Stimulated activated CD8-positive, alpha-beta memory T cell treated with anti-CD3 and anti-CD28 coated beads, Interleukin-2, amount 100 ng/mL, for 1 hour (primary cell): ENCODE measurements at places on chromosomes 13 and 19.
A peak's percentile ranks its signal among the peaks of the same experiment; 100 is the strongest.

DNA sequence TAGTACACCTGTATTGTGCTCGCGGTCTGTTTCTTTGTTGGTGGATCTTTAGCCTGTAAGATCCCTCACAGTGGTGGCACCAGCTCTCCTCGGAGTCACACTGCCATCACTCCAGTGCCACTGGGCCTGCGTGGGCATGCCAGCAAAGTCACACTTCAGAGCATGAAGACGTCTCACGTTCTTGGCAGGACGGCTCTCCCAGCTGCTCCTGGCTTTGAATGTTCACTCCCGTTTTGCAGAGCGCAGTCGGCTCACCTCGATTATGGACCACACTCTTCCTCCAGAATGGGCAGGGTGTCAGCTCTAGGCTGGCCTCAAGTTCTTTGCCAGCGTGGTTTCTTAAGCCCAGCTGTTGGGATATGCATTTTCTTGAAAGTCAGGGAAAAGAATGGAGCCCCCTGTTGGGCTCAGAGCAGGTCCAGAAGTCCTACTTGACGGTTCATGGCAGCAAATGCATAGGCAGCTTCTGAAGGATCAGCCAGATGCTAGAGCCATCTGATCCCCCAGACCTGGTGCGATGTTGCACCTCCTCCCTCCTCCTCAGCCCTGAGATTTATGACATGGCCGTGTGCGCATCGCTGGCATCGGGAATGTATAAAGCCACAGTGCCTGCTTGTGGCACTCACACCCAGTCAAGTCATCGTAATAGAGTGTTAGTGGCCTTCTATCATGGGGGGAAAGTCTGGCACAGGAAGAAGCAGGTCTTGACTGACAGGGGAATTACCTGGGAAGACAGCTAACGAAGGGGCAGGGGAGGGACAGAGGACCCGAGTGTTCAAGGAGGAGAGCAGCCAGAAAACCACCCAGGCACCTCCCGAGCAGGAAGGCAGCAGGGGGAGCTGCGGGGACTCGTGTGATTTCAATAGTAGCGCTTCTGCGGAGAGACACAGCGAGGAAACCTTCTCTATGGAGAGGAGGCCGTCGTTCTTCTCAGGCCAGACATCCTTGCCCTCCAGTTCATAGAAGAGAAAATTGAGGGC, 40.2 kb upstream of the NPAS1 start:
- DNase-seq = no peak

DNA sequence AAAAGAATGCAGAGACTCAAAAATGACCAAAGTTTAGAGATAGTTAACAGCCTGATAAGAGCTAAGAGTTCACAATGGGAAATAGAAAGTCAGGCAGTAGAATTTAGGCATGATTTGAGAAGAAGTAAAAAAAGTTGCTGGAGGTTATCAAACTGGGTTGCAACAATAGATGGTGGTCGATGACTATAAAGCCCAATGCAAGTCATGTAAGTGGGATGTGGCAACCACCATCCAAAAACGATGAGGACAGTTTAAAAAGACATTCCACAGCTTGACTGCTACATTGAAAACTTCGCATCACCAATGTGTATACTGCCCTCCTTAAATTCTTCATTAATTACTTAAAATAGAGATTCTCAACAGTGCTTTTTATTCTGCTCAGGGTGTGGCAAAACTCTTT, 19.7 kb downstream of the ELF1 start:
- DNase-seq = no peak

GRCh38 chr13:44048326-44048725, 168.6 kb downstream of the LACC1 start:
- no peak for DNase-seq

DNA sequence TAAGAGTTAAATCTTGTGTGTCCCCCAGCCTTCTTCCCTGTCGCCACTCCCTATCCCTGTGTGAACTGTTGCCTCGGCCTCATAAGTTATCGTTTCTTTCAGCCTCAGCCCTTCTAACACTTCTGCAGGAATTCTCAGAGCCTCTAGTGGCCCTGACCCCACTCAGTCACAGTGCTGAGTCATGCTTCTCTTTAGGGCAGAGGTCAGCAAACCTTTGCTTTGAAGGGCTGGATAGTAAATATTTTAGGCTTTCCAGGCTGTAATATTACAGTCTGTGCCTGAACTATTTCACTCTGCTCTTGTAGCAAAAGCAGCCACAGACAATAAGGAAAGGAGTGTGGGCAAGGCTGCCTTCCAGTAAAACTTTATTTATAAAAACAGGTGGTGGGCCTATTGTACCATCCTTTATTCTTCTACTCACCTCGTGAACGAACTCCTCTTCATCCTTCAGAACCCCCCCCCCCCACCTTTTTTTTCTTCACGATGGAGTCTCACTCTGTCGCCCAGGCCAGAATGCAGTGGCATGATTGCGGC, 22.1 kb downstream of the MYO9B start:
- no peak for DNase-seq

DNA sequence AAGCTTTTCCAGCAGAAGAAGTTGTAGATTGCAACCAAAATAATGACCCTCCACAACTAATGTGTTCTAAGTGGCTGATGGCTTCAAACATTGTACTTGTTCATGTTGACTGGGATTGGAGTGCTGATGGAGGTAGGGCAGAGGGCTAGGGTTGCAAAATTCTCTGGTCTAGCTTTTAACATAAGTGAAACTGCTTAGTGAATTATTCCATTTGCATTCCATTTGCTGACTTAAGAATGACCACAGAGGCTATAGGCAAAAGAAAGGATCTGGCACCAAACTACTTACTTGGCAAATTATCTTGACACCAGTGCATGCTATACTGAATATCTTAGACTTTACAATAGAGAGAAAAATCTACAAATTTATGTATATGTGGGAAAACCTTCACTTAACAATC, 287.0 kb downstream of the FGF9 start:
- DNase-seq = no peak

DNA sequence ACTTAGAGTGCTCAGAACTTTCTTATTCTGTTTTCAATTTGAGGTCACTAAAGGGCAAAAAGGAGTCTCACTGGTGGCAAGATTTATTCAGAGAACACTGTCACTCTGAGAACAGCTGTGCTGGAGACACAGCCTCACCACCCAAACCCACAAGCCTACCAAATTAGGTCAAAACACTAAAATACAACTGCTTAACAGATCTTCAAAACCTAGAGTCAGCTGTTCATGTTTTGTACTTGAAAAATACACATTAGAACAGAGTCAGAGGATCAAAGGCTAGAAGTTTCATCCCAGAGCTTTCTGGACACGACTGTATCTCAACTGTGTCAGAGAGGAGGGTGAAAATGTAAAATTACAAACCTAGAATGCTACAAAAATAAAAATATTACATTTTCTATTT, 89.3 kb downstream of the MIPEP start:
- no peak for DNase-seq

GRCh38 chr19:29667901-29668341, 2.7 kb downstream of the PLEKHF1 start:
- no peak for DNase-seq

DNA sequence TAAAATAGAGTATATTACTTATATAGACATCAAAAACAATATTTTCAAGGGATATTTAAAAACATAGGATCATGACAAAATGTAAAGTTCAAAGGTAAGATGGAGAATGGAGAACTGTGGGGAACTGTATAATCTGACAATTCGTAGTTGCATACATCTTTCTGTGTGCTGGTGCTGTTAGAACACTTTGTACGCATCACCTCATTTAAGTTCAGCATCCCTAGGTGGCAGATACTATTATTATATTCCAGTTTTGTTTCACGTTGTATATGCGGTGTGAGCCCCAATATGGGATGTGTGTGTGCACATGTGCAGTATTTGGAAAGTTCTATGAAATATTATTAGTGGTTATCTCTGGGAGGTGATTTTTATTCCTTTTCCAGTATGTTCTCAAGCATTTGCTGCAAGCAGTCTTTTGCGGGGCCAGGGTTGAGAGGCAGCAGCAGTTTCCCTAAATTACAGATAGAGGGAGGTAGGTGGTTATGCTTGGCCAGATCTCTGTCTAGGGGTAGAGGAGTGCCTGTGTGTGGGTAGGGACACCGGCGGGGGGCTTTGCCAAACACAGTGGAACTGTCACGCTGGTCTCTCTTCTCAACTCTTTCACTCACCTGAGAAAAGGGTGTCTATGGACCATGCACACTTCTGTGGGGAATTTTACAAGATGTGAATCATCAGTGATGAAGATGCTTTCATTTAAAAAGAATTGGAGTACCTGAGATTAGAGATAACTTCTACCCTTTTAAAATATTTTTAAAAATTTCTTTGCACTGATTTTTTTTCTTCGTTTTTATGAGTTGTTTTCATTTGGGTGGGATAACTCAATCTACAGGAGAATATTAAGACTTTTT, 55.6 kb upstream of the ALOX5AP start:
- no peak for DNase-seq

DNA sequence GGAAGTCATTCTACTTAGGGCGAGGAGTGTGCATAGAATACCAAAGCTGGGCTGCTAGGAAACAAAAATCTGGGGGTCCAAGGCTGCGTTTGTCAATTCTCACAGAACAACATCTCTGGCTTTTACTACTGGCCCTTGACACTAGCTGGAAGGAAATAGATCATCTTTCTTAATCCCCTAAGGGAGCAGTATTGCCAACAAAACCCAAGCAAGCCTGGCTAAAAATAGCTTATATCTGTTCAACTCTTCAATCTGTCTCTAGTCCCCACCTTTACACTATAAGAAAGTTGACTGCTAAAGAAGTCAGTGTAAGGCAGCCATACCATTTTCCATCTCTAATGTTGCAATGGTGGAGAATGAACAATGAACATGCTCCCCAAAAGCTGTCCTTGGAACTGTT, 107.8 kb upstream of the SPRY2 start:
- DNase-seq = no peak

DNA sequence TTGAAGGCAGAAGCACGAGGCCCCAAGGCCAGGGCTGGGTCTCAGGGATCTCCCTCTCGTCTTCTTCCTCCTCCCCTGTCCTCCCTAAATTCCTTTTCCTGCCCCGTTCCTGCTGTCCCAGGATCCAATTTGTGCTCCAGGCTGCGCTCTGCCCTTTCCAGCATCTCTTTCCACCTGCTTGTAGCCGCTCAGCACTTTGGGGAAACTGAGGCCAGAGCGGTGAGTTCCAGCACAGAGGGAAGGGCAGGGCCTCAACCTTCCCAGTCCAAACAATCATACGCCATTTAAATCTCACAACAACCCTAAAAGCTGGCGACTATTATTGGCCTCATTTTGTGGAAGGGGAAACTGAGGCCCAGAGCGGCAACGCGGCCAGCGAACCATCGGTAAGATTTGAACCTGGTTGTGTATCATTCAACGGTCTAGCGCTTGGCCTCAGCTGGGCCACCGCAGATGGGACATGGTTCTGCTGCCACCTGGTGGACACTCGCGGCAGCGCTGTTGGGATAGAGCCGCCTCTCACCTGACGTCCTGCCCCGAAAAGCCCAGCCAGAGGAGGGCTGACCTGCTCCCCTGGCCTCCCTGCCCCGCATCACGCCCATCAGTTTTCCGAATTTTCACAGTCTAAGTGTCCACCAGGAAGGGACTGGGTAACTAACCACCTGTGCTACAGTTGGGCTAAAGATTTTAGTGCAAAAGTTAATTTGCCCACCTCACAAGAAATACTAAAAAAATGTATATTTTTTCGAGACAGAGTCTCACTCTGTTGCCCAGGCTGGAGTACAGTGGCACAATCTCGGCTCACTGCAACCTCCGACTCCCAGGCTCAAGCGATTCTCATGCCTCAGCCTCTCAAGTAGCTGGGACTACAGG, 4.2 kb upstream of the RPL18A start:
- DNase-seq = peak; percentile 87

DNA sequence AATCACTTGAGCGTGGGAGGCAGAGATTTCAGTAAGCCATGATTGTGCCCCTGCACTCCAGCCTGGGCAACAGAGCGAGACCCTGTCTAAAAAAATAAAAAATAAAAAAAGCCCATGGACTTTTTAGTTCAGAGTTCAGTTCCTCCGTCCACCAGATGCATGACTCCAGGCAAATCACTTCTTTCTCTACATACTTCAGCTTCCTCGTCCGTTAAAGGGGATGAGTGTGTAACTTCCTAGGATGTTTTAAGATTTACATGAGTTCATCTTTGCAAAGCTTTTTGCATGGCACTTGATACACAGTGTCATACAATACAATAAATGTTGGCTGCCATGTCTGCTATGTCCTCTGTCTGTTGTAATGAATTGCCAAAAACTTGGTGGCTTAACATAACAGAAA, 10.0 kb upstream of the FFAR2 start:
- DNase-seq = no peak

- DNase-seq = no peak
These were observed 15.8 kb upstream of the ELF1 start for GRCh38 chr13:41034881-41035280.

GRCh38 chr19:14772467-14772866, 5.9 kb downstream of the ADGRE2 start:
- DNase-seq = no peak

GRCh38 chr13:98890186-98890585, 87.7 kb downstream of the DOCK9 start:
- no peak for DNase-seq

GRCh38 chr13:73733706-73734105, 400.5 kb downstream of the KLF12 start:
- no peak for DNase-seq

DNA sequence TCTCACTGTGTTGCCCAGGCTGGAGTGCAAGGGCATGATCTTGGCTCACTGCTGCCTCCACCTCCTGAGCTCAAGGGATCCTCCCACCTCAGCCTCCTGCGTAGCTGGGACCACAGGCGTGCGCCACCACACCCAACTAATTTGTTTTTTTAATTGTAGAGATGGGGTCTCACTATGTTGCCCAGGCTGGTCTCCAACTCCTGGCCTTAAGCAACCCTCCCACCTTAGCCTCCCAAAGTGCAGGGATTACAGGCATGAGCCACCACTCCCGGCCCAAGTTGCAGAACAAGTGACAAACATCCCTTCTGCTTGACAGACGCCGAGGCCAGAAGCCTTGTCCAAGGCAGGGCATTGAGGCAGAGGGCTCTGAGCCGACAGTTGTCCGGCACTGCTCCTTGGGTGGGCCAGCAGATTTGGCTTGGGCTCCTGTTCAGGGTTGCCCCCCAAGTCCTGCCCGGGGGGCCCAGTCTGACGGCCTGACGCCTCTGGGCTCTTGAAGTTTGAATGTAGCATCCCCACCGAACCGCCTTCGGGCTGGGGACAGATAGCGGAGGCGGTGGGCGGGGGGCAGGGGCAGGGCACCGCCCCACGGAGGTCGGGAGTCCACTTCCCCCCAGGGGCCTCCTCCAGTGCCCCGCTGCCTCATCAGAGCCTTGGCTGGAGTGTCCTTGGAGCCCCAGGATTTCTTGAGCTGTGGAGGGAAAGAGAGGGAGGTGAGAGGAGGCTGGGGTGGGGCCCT, 5.7 kb upstream of the SPACA4 start:
- DNase-seq = no peak

DNA sequence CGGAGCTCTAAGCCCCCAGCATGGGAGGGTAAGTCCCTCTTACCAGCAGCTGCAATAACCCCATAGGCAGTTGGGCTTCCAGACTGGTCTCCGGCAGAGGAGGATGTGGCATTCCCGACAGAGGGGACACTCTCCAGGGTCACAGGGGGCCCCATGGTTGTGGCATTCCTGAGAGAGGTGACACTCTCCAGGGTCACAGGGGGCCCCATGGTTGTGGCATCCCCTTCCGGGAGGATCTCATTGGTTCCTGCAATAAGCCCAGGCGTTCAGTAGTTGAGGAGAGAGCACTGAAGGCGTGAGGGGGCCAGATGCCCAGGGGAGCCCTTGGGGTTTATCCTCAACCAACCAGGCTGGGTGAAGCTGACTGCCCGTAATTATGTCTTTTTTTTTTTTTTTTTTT, 5.4 kb downstream of the CD320 start:
- no peak for DNase-seq
